ENCODE measurements at places on chromosomes 16 and 17. TPM values are rescaled to one million over a fixed set of nuclear protein-coding genes. Genes with fewer than 3 reads are reported as not detected.

MT1A gene
- not detected for polyA plus RNA-seq

NUBP2 gene
- 35.5 TPM for polyA plus RNA-seq

SLFN11 gene
- 12.7 TPM for polyA plus RNA-seq

NTN3 gene
- polyA plus RNA-seq = 4.1 TPM

SLX4 gene
- polyA plus RNA-seq = 6.7 TPM

KRT222 gene
- 0.61 TPM for polyA plus RNA-seq

TMEM238L gene
- polyA plus RNA-seq = 0.34 TPM

PLXDC1 gene
- 7.4 TPM for polyA plus RNA-seq

NLGN2 gene
- 34.4 TPM for polyA plus RNA-seq

SULT1A4 gene
- 40.1 TPM for polyA plus RNA-seq

YBX2 gene
- polyA plus RNA-seq = 2.5 TPM

VASN gene
- 14.9 TPM for polyA plus RNA-seq

C16orf95 gene
- 3.6 TPM for polyA plus RNA-seq

CBFA2T3 gene
- 3.8 TPM for polyA plus RNA-seq

KRT38 gene
- not detected for polyA plus RNA-seq

RSKR gene
- 31.1 TPM for polyA plus RNA-seq

GCGR gene
- polyA plus RNA-seq = 0.14 TPM

NT5M gene
- polyA plus RNA-seq = 4.1 TPM

TAC4 gene
- polyA plus RNA-seq = 1.1 TPM

NPIPA3 gene
- 33.5 TPM for polyA plus RNA-seq

KCNH4 gene
- 0.03 TPM for polyA plus RNA-seq

LPO gene
- 0.10 TPM for polyA plus RNA-seq

PRSS22 gene
- 16.2 TPM for polyA plus RNA-seq

GPR142 gene
- polyA plus RNA-seq = not detected

LGALS9 gene
- polyA plus RNA-seq = 23.4 TPM

SLC52A1 gene
- 0.34 TPM for polyA plus RNA-seq

CARD14 gene
- 1.0 TPM for polyA plus RNA-seq

EME1 gene
- 11.1 TPM for polyA plus RNA-seq

SMG6 gene
- 38.4 TPM for polyA plus RNA-seq

KRT12 gene
- polyA plus RNA-seq = not detected

HSD11B2 gene
- polyA plus RNA-seq = 46.4 TPM

SCO1 gene
- 25.9 TPM for polyA plus RNA-seq

STH gene
- polyA plus RNA-seq = not detected

GJD3 gene
- not detected for polyA plus RNA-seq

C16orf46 gene
- polyA plus RNA-seq = 2.1 TPM

GSG1L gene
- polyA plus RNA-seq = 0.55 TPM

LLGL2 gene
- polyA plus RNA-seq = 55.0 TPM

KAT7 gene
- 53.6 TPM for polyA plus RNA-seq
